Activated CD8-positive, alpha-beta T cell treated with anti-CD3 and anti-CD28 coated beads, Interleukin-2, amount 10 ng/mL, durations not matched to agents 7 days and 5 days (primary cell): ENCODE measurements at places on chromosomes 2 and 18.

GRCh38 chr18:78934551-78935225 is 44.9 kb upstream of the SALL3 start:
- no peak for DNase-seq

GRCh38 chr2:61151436-61151835 is 10.6 kb upstream of the C2orf74 start:
- DNase-seq = no peak

GRCh38 chr2:222214885-222215284 is 83.9 kb downstream of the PAX3 start:
- DNase-seq = no peak

- no peak for DNase-seq
Measured at GRCh38 chr2:170013802-170014551, 164.0 kb upstream of the MYO3B start.

- no peak for DNase-seq
Measured at GRCh38 chr2:85827879-85828569, 60.8 kb downstream of the ST3GAL5 start.

GRCh38 chr2:83055376-83056010 is 1403.6 kb downstream of the SUCLG1 start:
- DNase-seq = no peak

- DNase-seq = no peak
Measured at GRCh38 chr2:133287709-133288108, 280.6 kb downstream of the NCKAP5 start.
